ENCODE measurements at places on chromosomes 7 and 10.

- no peak for DNase-seq
Measured at GRCh38 chr10:83607959-83608745, 531.2 kb upstream of the GHITM start.

GRCh38 chr10:124332426-124332825, 86.3 kb downstream of the OAT start:
- DNase-seq: no peak

DNA sequence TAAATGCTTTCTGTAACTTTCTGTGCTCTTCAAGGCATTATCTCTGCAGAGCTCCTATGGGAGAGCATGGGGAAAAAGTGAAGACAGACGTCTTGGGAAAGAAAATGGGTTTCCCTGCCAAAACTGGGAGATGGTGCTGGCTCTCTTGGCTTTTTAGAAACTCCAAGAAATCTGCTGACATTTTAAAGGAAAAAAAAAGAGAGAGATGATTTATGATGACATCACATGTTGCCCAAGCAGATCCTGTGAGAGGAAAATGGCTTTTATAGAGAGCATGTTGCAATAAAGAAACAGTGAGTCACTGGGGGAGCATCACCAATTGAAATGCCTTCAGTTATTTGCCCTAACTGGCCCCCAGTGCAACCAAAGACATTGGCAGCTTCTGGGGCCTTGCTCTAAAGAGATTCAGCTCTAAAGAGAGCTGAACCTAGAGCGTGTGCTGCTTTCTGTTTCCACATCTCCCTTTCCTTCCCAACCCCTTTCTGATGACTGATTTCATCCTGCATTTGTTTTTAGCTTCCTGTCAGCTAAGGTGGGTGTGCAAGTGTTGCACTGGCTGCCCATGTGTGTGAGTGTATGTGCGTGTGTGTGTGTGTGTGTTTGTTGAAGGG, 37.7 kb downstream of the LRMDA start:
- DNase-seq: no peak

DNA sequence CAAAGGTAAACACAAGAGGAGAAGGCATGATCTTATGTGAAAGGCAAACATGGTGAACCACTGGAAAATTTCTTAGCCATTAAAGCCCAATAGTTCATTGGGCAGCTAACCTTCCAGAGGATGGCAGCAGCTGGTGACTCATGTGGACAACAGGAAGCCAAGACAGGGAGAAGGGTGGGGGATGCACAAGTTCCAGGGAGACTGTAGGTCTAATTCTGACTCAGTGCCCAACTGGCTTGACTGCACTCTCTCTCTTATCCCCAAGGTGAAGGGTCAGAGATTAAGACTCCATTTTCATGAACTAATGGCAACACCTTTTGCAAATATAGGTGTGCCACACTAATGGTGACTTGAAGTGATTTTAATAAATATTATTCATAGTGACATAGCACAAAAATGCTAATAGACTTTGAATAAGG, 47.9 kb upstream of the SLC35B4 start:
- no peak for DNase-seq

DNA sequence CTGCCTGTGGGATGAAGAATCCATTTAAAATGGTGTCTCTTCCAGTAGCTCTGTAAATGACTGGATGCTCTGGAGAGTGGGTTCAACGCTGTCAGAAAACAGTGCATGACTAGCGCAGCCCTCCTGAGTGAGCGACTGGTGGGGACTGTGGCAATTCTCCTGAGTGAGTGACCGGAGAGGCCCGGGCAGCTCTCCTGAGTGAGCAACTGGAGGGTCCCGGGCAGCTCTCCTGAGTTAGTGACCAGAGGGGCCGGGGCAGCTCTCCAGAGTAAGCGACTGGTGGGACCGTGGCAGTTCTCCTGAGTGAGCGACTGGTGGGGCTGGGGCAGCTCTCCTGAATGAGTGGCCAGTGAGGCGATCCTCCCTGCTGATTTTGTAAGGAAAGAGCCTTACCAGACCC, 85.5 kb downstream of the WDR37 start:
- DNase-seq: no peak
